Peyer's patch (tissue), 4 donors: ENCODE measurements at places on chromosomes 5 and 9. TPM values are rescaled to one million over a fixed set of nuclear protein-coding genes. Genes with fewer than 3 reads are reported as not detected.

- DNase-seq: no peak
Observed at GRCh38 chr9:106775960-106776359, 87.0 kb upstream of the ZNF462 start.

DNA sequence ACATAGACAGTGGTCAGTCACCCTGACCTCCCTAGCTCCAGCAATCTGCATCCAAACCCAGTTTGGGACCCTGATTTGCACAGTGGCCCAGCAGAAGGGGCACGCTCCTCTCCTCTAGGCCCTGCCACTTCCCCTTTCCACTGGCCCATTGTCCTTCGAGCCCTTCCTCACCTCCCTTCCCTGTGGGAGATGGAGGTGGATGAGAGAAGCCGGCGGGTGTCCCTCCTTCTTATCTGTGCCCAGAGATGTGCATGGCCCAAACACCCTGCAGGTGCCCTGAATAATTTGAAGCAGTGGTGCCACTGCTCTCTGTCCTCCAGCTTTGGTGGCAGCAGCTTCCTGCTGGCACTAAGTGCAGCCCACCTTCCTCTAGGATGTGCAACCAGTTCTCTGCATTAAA, 140.0 kb downstream of the BARX1 start:
- DNase-seq: no peak

DNA sequence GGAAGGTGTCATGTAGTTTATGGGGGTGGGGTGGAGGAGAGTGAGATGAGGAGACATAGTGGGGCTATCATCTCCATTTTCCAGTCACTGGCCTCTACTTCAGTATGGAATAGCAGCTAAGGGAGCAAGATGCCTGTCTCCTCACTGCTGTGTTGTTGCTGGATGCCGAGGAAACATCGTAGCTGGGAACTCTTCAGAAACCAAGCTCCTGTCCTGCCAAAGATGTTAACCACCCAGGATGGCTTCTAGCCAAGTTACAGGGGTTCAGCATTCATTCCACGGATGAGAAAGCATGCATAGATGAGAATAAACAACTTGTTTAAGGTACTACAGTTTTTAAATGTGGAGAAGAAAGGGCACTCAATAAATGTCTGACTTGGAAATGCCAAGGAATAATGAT, 226.5 kb downstream of the ASTN2 start:
- no peak for DNase-seq

DNA sequence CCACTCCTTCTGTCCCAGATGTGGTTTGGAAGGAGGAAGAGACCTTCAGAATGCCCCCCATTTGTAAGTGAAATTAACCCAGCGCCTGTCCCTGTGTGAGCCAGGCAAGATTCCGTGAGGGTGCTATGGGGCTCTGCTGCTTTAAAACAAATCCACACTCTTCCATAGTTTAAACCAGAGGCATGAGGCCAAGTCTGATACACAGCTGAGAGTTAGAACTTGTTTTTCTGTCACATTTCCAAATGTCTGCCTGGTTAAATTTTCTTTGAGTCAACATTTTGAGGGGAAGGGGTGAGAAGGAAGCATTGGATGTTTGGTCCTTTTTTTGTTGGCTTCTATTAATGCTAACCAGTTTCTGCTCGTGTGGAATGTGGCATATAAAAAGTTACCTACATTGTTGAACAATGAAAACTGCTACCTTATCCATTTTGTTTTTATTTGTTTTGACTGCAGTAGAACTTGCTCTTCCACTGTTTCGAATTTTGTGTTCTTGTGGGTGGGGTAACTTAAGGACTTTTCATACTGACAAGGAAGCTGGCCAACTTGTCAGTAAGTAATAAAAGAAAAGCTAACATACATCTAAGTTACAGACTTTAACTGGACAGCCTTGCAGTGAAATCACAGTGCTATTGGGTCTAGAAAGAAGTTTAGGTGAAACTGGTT, 12.9 kb downstream of the RGMB start:
- no peak for DNase-seq

PCDHGA12 gene
- total RNA-seq: 6.8 TPM

DNA sequence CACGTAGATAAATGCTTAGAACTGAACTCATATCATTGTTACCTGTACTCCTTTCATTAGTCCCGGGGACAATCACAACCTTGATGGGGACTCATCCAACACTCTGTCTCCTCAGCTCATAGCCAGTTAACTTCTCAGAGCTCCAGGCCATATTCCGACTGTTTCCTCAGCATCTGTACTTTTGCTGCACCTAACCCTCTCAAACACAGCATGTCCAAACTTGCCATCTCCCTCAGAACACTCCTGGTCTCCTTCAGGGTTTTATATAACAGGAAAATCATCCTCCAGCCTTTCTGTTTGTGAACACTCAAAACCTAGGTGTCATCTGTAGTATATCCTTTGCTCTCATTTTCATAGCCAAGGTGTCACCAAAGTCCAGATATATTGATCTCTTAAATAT, 150.5 kb downstream of the CDH6 start:
- DNase-seq: no peak
